ENCODE measurements at places on chromosomes 7 and 10.

DNA sequence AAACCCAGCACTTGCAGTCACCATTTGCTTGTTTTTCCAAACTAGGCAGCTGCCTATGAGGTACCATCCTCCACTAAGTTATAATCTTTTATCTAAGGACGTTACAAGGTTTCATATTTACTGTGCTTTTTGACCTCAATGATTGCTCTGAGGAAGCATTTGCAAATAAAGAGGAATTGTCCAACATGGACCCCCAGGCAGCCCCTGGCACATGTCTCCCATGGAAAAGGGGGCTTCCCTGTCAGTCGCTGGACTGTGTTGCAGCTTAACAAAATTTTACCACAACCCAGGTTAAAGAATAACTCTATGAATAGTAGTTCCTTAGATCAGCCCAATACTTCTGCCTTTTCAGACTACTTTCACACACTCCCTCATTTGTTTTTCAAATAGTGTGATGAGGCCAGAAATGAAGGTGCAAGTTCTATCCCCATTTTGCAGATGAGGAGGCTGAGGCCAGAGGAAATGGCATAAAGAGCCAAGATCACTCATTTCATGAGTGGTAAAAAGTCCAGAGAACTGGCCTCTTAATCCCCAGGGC, 52.8 kb upstream of the ZPBP start:
- no peak for DNase-seq

- no peak for DNase-seq
Observed at GRCh38 chr10:86354761-86355540, 11.6 kb downstream of the GRID1 start.

GRCh38 chr10:132878091-132878729, 64.2 kb downstream of the CFAP46 start:
- no peak for DNase-seq

DNA sequence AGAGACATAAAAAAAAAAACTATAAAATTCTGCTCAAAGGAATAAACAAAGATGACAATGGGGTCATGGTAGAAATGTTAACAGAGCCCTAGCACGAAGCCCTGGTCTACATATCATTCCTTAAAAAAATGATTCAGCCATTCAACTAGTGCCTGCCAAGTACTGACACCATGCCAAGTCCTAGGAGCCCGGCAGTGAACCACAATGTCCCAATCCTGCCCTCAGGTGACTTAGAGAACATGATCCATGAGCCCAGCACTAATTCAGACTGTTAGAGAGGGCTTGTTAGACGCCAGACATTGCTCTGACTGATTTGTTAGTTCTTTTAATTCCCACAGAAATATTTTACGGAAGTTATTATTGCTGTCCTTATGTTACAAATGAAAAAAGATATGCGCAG, 67.3 kb upstream of the VWC2 start:
- no peak for DNase-seq

GRCh38 chr7:17532861-17533404, 234.5 kb downstream of the AHR start:
- DNase-seq, result no peak

DNA sequence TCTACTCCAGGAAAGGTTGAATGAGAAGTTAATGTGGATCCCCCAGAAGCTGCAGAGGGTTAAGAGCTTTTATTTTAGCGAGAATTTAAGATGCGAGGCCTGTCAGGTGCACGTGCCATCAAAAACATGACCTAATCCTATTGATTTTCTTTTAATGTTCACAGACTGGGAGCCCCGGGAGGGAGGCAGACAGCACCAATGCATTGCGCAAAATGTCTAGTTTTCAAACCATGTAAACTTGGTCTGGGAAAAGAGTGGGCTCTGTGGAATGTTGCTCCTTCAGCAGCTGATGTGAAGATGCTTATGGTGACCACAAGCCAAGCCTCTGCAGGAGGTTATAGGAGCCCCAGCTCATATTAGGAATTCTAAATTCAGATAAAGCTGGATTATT, 172.0 kb upstream of the ITGB1 start:
- DNase-seq, result no peak

GRCh38 chr7:138608275-138608674, 92.9 kb downstream of the SVOPL start:
- no peak for DNase-seq

GRCh38 chr10:75335191-75335590, 66.4 kb downstream of the ZNF503 start:
- DNase-seq, result no peak

- no peak for DNase-seq
Observed at GRCh38 chr7:142334236-142334635, 76.4 kb upstream of the PRSS58 start.

DNA sequence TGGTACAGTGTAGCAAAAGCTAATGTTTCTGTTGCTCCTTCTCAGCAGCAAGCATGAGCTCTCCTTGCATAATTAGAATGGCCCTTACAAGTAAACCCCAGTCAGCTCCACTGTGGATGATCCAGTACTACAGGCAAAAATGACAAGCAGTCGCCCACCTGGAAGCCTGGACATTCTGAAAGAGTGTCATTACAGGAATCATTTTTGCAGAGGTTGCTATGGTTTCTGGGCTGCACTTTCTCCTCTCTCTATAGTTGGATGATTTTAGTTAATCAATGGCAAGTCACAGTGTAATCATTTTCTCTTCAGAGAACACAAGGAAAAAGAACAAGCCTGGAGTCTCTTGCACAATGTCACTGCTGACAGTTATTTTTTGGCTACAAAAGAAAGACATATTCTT, 102.9 kb upstream of the MYO3A start:
- no peak for DNase-seq

DNA sequence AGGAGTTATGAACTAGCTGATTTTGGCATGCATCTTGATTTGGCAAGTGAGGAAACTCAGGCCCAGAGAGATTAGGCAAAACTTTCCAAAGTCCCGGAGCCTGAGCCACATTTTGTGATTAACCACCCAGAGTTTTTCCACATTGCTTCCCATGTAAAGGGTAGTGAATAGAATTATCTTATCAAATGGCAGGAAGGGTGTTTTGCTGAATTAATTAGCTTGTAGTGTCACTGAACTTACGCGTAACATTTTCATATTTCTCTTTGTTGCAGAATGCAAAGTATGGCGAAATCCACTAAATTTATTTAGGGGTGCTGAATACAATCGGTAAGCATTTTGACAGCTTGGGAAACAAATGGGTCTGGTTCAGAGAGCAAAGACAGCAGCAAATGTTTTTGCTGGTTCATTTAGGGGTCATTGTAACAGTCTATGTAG, 176.2 kb downstream of the ST7 start:
- DNase-seq, result no peak

DNA sequence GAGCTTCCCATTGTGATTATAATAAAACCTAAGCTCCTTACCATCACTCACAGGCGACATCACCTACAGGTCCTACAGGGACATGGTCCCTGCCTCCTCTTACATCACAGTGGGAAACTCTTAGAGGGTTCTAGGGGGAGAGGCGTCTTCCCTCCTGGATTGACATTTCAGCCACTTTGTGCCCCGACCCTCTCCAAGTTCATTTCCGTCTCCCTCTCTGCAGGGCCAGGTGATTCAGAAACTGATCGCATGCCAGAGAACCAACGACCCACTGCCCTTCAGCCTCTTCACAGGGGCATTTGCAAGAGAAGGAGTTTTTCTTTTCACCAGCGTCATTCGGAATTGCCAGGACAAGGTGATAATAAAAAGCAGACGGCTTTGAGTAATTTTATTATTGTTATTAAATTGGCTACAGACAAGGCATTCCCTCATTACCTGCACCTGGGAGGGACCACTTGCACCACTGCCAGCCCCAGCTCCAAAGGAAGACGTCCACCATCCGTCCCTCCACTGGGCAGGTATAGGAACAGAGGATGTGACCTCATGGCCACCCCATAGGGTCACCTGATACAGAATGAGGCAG, 85.8 kb upstream of the CUX1 start:
- no peak for DNase-seq

DNA sequence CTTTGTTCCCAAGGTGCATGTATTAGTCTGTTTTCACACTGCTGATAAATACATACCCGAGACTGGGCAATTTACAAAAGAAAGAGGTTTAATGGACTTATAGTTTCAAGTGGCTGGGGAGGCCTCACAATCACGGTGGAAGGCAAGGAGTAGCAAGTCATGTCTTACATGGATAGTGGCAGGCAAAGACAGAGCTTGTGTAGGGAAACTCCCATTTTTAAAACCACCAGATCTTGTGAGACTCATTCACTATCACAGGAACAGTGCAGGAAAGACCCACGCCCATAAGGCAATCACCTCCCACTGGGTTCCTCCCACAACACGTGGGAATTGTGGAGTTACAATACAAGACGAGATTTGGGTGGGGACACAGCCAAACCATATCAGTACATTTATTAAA, 92.9 kb downstream of the PPP1R3C start:
- DNase-seq, result no peak

DNA sequence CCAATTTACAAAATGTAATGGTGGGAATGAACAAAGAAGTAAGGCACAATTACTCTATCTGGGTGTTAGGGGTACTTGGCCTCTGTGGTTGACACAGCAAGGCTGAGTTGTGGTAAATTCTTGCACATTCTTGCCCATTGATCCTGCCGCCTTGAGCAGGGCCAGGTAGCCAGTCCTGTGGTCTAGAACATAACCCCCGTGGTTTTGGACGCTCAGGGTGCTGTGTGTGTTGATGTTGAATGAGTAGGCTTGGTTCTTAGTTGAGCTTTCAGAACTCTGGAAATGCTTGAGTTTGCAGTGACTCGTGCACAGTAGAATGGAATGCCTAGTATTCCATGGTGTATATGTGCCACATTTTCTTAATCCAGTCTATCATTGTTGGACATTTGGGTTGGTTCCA, 42.3 kb upstream of the CDHR3 start:
- no peak for DNase-seq

- DNase-seq, result no peak
Observed at GRCh38 chr7:149715476-149715875, 57.9 kb downstream of the ZNF467 start.

GRCh38 chr7:128939861-128940410, 2.2 kb downstream of the IRF5 start:
- DNase-seq, result no peak

DNA sequence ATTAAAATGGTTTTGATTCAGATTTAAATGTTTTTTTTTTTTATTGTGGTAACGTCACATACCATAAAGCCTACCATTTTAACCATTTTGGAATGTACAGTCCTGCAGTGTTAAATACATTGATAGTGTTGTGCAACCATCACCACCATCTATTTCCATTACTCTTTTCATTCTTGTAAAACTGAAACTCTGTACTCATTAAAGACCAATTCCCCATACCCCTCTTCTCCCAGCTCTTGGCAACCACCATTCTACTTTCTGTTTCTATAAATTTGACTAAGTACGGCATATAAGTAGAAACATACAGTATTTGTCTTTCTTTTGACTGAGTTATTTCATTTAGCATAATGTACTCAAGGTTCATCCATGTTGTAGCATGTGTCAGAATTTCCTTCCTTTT, 96.2 kb downstream of the EXOC4 start:
- DNase-seq, result no peak

DNA sequence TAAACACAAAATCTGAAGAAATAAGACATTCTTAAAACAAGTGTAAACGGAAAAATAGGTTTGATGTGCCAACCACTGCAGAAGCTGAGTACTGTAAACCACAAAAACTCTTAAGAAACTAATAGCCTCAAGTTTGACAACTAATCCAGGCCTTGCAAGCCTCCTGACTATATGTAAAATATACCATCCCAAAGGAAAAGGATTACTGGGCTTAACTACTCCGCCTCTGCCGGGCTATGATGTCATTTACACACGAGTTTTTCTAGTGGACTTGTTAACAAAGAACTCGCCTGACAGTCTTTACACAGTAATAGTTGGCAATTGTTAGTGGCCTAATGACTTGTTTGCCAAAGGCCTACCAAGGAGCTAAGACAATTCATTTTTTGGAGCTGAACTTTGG, 2.1 kb downstream of the KIF5B start:
- DNase-seq, result no peak

DNA sequence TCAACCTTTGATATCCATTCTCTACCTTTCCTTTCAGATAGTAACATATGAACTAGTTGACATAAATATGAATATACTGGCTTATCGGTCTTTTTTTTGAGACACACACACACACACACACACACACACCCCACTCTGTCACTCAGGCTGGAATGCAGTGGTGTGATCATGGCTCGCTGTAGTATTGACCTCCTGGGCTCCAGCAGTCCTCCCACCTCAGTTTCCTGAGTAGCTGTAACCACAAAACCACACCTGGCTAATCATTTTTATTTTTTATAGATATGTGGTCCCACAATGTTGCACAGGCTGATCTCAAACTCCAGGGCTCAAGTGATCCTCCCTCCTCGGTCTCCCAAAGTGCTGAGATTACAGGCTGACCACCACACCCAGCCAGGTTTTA, 14.2 kb upstream of the NT5C3A start:
- no peak for DNase-seq

GRCh38 chr7:129875745-129876411, 76.9 kb downstream of the UBE2H start:
- no peak for DNase-seq

DNA sequence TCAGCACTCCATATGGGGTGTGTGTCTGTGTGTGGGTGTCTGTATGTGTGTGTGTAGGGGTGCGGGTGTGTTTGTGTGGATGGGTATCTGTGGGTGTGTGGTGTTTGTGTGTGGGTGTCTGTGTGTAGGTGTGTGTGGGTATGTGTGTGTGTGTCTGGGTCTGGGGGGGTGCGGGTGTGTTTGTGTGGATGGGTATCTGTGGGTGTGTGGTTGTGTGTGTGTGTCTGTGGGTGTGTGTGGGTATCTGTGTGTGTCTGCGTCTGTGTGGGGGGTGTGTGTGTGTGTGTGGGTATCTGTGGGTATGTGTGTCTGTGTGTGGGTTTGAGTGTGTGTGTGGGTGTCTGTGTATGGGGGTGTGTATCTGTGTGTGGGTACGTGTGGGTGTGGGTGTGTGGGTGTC, 148.7 kb downstream of the RGS10 start:
- DNase-seq, result no peak

DNA sequence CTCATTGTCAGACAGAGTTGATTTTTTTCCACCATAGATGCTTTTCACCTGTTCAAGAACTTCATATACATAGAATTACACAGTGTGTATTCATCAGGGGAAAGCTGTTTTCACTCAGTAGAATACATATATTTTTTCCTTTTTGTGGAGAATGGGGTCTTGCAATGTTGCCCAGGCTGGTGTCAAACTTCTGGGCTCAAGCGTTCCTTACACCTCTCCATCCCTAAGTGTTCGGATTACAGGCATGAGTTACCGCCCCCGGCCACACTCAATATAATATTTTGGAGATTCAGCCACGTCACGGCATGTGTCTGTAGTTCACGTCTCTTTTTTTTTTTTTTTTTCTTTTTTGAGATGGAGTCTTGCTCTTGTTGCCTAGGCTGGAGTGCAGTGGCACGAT, 7.5 kb upstream of the SMC3 start:
- no peak for DNase-seq

DNA sequence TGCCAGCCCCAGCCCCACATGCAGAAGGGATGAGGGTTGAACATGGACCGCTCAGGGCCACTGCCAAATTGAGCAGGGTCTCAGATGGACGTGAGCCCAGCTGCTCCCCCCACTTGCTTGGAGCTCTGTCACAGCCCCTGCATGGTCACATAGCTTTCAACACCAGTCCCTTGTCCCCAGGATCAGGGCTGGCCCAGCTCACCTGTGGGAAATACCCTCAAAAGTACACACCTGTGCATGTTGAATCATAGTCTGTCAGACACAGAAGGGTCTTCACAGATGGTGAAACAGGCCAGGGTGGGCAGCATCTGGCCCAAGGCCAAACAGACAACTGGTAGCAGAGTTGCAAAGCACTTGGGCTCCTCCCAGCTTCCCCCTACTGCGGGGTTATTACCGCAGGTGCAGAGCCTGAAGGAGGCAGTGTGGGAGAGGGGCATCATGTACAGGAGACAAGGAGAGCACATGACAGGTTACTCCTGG, 77.6 kb upstream of the UNC5B start:
- DNase-seq, result no peak

- no peak for DNase-seq
Observed at GRCh38 chr7:6630007-6630849, 6.9 kb upstream of the ZNF316 start.
